AG08395 (cell line): ENCODE measurements at places on chromosomes 1 and 21.

- no peak for DNase-seq
These were observed 51.7 kb downstream of the SWT1 start for GRCh38 chr1:185208626-185209180.

GRCh38 chr1:68959461-68960030 is 462.7 kb upstream of the DEPDC1 start:
- no peak for DNase-seq

GRCh38 chr1:225508538-225509375 is 80.9 kb upstream of the LBR start:
- DNase-seq, result peak; percentile 91

DNA sequence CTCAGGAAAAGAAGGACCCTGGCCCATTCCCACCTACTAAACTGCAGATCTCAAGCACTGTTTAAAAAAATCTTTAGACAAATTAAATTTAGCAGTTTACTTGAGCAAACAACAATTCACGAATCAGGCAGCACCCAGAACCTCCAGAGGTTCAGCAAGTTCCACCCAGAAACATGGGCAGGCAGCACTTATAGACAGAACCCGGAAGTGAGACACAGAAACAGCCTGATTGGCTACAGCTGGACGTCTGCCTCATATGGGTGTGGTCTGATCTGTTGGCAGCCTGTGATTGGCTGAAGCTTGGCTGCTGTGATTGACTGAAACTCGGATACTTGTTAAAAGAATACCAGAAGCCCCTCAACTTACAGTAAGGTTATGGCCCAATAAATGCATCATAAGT is 34.7 kb upstream of the COL6A2 start:
- no peak for DNase-seq

DNA sequence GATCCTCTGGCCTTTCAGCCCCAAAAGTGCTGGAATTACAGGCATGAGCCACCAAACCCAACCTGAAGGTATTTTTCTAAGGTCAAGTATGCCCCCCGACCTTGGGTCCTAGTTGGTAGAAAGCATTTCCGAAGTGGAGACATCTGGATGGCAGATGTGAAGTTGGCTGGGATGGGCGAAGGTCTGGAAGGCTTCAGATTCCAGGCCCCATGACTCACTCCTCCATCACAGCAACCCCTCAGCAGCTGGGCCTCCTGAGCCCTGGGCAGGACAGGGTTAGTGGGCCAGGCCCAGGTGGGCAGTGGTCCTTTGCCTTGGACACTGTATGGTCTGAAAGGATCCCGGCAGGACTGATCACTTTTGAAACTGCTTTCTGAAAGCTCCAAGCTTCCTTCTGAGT is 23.3 kb downstream of the NAV1 start:
- peak; percentile 94 for DNase-seq

GRCh38 chr1:13799502-13800283 is 99.7 kb downstream of the PRDM2 start:
- DNase-seq, result no peak

DNA sequence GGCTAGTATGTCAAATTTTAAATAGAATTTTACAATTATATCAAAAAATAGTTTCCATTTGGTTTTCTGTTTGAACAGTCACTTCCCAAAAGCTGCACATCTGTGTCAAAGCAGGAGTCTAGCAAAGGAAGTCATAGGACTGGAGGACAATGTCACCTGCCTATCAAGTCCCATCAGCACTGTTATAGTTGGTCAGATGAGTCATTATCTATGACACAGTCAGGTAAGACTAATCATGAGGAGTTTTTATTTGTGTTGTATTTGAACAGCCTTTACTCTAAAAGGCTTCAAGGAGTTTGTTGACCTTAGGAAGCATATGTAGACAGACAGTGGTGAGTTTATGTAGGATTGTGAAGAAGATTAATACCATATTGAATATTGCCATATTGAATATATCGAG is 74.2 kb upstream of the QSOX1 start:
- no peak for DNase-seq

GRCh38 chr1:32939655-32940371 is 24.8 kb downstream of the RNF19B start:
- peak; percentile 81 for DNase-seq

DNA sequence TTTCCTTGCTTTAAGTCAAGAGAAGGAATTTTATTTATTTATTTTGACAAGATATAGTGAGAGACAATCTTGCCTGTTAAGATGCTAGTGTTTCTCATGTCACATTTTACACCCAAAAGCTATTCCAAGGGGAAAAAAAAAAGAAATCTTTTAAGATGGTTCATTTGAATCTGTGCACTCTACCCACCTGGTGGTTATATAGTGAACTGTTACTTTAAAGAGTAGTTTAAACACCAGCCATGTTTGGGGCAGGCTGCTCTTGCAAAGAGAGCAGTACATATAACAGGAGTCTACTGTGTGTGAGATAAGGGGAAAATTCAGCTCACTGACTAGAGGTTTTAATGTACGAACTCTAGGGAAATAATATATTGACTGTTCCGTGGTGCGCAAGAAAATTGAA is 3.3 kb upstream of the ELAVL4 start:
- no peak for DNase-seq

DNA sequence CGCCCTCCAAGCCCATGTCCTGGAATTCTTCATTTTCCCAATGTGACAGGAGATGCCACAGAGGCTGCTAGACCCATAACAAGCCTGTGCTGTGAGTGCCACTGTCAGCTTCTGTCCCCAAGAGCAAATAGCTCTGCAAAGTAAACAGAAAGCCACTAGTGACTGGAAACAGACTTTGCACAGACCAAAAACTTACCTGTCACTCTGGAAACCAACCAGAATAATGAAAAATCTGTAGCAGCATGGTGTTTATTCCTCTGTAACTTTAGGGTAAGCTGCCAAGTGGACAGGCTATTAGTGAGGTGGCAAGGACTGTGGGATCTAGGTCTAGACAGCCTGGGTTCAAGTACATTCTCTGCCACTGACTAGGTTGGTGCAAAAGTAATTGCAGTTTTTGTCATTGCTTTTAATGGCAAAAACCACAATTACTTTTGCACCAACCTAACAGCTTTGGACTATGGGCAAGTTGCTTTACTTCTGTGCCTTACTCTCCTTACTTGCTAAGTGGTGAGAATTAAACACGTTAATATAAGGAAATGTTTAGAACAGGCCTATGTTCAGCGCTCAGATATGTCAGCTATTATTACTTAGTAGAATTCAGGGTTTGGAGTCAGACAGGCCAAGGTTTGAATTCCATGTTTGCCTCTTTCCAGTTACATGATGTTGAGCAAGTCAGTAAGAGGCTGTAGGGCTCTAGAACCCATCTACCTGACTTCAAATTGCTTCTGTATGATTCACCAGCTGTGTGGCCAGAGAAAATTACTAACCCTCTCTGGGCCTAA is at the start of gene C8B:
TSS of gene C8B (minus strand) at position 100 of the 782 bp plus-strand sequence. CDS start at position 33, 67 bp downstream.
- DNase-seq, result no peak

GRCh38 chr1:35047188-35047858 is 15.6 kb upstream of the ZMYM6 start:
- peak; percentile 89 for DNase-seq

GRCh38 chr1:208747979-208748378 is 503.8 kb upstream of the PLXNA2 start:
- DNase-seq, result no peak

GRCh38 chr1:27623327-27624212 is 11.4 kb downstream of the FGR start:
- no peak for DNase-seq
